GM12878 (cell line): ENCODE measurements at places on chromosomes 12 and 14. TPM values are rescaled to one million over a fixed set of nuclear protein-coding genes. Genes with fewer than 3 reads are reported as not detected.

DNA sequence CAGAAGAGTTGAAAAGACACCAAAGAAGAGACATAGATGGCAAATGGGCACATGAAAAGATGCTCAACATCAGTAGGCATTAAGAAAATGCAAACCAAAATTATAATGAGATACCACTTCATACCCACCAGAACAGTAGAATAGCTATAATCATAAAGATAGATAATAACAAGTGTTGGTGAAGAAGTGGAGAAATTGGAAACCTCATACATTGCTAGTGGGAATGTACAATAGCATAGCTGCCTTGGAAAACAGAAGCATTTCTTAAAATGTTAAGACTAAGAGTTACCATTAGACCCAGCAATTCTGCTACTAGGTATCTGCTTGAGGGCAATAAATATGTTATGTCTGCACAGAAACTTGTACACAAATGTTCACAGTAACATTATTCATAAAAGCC is 78.8 kb downstream of the ACADS start:
- DNase-seq = no peak
- H3K4me3 ChIP-seq = no peak overlapping the region
- no peaks in the 10 kb centered on the region for H3K27me3 ChIP-seq
- H3K27ac ChIP-seq = no peak overlapping the region

DNA sequence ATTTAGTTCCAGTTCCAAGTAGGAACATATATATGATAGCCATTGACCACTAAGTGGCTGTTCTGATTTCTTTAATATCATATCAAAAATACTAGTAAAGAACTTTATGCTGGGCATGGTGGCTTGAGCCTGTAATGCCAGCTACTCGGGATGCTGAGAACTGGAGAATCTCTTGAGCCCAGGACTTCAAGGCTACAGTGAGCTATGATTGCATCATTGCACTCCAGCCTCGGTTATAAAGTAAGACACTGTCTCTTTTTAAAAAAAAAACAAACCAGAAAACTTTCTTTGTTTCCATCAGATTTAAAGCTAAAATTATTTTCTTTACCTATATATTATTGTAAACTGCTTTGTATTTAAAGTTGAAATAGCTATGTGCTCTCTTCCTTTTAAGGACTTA is 127.0 kb downstream of the SCAF11 start:
- no peak overlapping the region for H3K4me3 ChIP-seq
- H3K27me3 ChIP-seq = no peaks in the 10 kb centered on the region
- no peak for DNase-seq
- H3K27ac ChIP-seq = no peak overlapping the region

DNA sequence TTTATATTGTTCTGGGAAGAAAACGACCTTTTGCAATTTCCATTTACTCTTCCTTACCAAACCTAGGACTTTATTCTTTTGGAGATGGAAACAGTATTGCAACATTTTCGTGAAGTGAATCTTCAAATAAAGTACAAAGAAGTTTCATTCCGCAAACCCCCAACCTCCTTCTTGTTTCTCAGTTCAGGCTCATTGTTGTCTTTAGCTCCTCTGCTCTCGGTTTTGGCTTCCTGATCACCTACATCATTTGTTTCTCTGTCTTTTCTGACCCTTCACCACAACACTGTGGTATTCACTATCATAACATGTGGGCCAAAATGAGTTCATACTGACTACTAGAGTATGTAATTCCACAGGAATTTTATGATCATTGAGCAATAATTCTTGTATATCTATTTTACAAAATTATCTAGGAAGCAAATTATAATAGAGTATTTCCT is 266.8 kb downstream of the ADAMTS20 start:
- H3K27ac ChIP-seq = no peak overlapping the region
- H3K4me3 ChIP-seq = no peak overlapping the region
- no peaks in the 10 kb centered on the region for H3K4me1 ChIP-seq
- DNase-seq = no peak
- H3K36me3 ChIP-seq = no peaks in the 10 kb centered on the region
- no peaks in the 10 kb centered on the region for H3K27me3 ChIP-seq

- no peak overlapping the region for H3K4me3 ChIP-seq
- no peak for DNase-seq
- H3K4me1 ChIP-seq = no peaks in the 10 kb centered on the region
- no peaks in the 10 kb centered on the region for H3K36me3 ChIP-seq
- H3K27me3 ChIP-seq = no peaks in the 10 kb centered on the region
- H3K27ac ChIP-seq = no peak overlapping the region
Measured at GRCh38 chr12:40001406-40001805, 104.5 kb downstream of the SLC2A13 start.

DNA sequence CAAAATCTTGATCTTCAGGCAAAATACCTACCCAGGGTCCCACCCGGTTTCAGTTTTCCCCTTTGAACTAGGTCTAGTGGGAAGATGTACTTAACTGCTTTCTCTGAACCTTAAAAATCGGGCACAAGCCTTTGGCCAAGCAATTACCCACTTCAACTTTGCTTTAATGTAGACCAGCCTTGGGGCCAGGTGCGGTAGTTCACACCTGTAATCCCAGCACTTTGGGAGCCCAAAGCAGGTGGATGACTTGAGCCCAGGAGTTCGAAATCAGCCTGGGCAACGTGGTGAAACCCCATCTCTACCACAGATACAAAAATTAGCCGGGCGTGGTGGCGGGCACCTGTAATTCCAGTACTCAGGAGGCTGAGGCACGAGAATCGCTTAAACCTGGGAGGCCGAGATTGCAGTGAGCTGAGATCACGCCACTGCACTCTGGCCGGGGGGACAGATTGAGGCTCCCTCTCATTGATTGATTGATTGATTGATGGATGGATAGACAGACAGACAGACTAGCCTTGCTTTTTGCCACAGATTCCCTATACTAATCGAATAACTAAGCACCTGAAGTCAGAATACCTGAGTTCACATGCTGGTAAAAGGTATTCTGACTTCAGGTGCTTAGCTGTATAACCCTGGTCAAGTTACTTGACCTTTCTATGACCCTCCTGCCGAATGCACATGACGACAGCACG is 1.9 kb downstream of the CLIP1 start:
- DNase-seq = no peak
- no peaks in the 10 kb centered on the region for H3K36me3 ChIP-seq
- peak overlapping the region; percentile 86 for H3K4me3 ChIP-seq
- H3K27ac ChIP-seq = peak overlapping the region; percentile 88
- H3K4me1 ChIP-seq = peaks cover 40% of the 10 kb centered on the region
- H3K27me3 ChIP-seq = no peaks in the 10 kb centered on the region

DNA sequence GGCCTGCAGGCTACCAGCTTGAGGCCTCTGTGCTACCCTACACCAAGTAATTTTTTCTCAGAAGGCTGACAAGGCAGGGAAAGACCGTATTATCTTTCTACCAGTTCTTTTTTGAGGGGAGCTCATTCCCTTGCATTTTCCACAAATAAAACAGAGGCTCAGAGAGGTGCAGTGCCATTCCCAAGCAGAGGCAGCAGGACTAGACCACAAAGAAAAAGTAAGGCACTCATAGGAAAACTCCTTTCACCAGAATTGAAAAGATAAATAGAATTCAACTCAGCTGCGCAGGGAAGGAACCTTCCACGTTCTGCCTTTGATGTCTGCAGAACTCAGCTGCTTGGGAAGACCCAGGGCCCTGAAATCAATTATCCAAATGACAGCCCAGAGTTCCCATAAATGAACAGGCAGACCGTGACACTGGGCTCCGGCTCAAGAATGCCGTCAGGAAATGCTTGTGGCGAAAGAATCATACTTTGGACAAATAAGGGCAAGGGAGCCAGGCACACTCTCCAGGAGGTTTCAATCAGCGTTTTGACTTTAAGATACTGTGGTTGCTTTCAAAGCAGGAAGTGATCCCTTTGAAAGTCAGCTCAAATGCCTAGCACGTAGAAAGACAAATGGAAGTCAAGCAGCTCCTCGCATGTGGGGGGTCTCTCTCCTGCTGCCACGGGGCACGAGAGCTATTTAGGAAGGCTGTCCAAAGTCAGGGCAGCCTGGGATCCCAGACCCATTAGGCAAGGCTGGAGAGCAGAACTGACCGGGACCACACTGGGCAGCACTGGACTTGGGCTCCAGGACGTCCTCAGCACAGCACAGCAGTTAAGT is 14.0 kb downstream of the KCTD10 start:
- DNase-seq = no peak
- peaks cover 8% of the 10 kb centered on the region for H3K36me3 ChIP-seq
- H3K27me3 ChIP-seq = no peaks in the 10 kb centered on the region
- H3K27ac ChIP-seq = no peak overlapping the region
- H3K4me1 ChIP-seq = peaks cover 3% of the 10 kb centered on the region; the same call in 1 of the 2 replicates

DNA sequence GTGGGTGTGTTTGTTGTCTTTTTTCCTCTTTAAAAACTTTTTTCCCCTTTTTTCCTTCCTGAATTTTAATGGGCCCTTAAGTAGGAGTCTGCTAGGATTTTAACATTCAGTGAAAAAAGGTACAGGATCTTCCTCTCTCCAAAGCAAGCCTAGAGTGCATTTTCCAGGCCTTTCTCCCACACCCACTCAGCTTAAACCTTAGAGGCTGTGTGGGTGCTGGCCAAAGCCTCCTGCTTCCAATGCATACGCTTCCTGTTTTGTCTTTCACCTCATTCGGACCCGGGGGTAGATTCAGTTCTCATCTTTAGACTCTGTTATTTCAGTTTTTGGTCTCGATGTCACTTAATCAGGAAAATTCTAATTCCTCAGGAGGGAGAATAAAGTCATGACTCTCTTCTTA is 51.2 kb downstream of the TMEM30B start:
- no peak for DNase-seq
- no peak overlapping the region for H3K27ac ChIP-seq
- H3K27me3 ChIP-seq = no peaks in the 10 kb centered on the region; the same call in 1 of the 2 replicates
- H3K36me3 ChIP-seq = no peaks in the 10 kb centered on the region

- DNase-seq = no peak
- H3K36me3 ChIP-seq = no peaks in the 10 kb centered on the region
- no peak overlapping the region for H3K27ac ChIP-seq
- H3K27me3 ChIP-seq = peaks cover 1% of the 10 kb centered on the region; the same call in 1 of the 2 replicates
- H3K4me3 ChIP-seq = no peak overlapping the region
Measured at GRCh38 chr12:88553941-88554658, 26.2 kb downstream of the KITLG start.

DNA sequence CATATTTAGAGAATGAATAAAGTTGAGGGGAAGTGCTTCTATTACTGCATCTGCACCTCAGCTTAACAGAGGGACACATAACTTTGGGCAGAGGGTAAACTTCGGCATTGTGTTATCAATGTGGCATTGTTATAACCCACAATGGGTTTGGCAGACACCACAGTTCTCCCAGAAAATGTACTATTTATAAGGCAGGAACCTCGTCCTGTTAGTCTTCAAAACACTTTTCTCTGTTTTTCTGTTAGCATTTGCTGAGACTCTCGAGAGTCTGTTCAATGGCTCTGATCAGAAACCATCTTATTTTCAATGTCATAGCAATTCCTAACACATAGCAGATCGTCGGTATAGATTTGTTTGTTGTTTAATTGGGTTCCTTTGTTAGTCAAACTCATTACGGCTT is 13.9 kb downstream of the PPP1R36 start:
- H3K27me3 ChIP-seq = no peaks in the 10 kb centered on the region
- H3K4me1 ChIP-seq = no peaks in the 10 kb centered on the region
- no peak overlapping the region for H3K27ac ChIP-seq
- no peak for DNase-seq

Gene CCDC175
- polyA plus RNA-seq = not detected in 2 replicates

Gene OLR1
- polyA plus RNA-seq = not detected in 2 replicates

Gene PTPRQ
- not detected in 2 replicates for polyA plus RNA-seq

Gene GDF3
- polyA plus RNA-seq = not detected in 2 replicates

Gene TROAP
- 52.7 and 59.3 TPM in 2 replicates for polyA plus RNA-seq

Gene COQ5
- polyA plus RNA-seq = 66.1 and 68.6 TPM in 2 replicates

Gene JPH4
- 1.4 and 4.4 TPM in 2 replicates for polyA plus RNA-seq

Gene DAD1
- polyA plus RNA-seq = 602 and 609 TPM in 2 replicates
